ENCODE measurements at places on chromosomes 5 and 9. TPM values are rescaled to one million over a fixed set of nuclear protein-coding genes. Genes with fewer than 3 reads are reported as not detected.
A peak's percentile ranks its signal among the peaks of the same experiment; 100 is the strongest.

- DNase-seq = no peak
These were observed 33.9 kb upstream of the F2RL2 start for GRCh38 chr5:76657091-76657490.

DNA sequence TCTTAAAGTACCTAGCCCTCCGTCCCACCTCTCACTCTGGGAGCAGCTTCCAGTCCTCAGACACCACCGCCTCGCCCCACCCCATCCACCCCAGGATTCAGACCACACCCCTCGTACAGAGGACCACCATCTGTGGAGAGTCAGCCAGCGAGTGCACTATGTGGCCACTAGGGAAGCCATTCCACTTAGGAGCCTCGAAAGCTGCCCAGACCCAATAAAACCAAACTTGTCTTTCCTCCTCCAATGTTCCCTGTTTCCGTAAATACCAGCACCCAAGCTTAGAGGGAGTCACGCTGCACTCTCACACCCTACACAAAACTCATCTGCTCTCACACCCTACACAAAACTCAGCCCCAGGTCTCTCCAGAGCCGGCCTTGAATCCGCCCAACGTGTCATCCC lies 1.9 kb downstream of the GCNT4 start:
- no peak for DNase-seq

DNA sequence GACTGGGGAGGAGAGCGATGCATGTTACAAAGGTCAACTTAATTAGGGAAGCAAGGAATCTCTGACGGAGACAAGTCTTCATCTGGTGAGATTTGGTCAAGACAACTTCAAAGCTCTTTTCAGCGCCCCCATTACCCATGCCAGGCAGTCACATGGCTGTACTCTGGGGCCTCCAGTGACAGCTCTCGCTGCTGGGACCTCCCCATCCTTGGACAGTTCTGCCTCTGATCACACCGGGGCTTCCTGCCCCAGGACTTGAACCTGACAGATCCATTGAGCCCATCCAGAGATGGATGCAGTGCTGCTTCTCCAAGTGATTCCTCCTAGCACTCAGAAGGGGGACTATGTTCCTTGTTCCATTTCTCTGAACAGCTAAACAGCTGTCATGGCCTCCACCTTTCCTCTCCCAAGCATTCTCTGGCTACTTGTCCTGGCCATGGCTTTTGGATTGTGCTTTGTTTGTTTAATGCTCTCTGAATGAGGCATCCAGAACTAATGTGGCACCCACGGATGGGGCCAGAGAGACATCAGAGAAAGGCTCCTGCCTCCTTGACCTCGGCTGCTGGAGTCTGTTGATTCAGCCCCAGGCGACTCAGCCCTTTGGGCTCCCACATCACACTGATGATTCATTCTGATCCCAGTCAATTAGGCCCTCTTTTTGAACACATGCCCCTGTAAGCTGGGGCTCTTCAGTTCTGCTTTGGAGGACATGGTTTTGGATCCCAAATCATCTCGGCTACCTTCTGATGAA lies 122.1 kb upstream of the ADAMTS16 start:
- no peak for DNase-seq

GRCh38 chr9:77750284-77750683 lies 102.2 kb upstream of the GNA14 start:
- no peak for DNase-seq

GRCh38 chr5:95809414-95809960 lies 13.0 kb downstream of the GLRX start:
- no peak for DNase-seq

DNA sequence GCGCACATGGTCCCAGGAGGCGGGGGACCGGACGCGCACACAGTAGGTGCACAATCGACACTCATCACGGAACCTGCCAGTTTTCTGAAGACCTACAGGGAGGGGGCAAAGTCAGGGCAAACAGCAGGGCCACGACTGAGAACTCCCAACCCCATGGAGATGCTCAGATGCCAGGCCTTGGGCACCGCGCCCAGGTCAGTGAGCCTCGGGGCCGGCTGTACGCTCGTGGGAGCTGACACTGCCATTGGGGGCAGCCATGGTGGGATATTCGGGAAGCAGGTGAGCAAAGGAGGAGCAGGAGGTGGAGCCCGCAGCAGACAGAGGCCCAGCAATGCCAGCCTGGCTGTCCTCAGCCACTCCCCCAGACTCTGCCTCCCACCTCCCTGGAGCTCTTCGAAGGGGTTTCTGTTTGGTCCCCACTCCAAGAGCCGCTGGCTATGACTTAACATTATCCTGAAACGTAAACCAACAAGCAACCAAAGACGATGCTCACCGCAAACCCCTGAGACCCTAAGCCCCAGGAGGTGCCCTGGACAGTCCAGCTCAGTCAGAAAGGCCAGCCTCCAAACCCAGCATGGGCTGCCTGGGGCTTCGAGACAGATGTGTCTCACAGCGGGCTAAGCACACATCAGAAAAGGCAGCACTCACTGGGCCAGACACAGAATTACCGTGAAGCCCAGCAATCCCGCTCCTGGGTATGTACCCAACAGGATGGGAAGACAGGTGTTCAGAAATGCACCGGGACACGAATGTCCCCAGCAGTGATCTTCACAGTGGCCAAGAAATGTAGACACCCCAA lies 78.4 kb downstream of the VAV2 start:
- no peak for DNase-seq

DNA sequence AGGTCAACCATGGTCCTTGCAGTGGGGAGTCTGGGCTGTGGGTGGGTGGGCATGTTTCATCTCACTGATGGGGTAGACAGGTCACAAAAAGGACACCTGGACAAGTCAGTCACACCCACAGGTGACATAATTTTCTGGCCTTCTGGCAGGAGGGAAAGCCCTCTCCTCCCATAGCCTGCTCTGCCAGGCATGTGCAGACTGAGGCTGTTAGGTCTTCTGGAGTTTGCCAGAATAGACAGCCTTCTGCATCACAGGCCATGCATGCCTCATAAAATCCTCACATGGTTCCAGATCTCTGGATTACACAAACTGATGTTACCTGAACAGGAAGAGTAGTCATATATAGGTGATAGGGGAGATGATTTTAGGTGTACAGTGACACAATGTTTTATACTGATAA lies 49.1 kb downstream of the ARHGAP26 start:
- no peak for DNase-seq

DNA sequence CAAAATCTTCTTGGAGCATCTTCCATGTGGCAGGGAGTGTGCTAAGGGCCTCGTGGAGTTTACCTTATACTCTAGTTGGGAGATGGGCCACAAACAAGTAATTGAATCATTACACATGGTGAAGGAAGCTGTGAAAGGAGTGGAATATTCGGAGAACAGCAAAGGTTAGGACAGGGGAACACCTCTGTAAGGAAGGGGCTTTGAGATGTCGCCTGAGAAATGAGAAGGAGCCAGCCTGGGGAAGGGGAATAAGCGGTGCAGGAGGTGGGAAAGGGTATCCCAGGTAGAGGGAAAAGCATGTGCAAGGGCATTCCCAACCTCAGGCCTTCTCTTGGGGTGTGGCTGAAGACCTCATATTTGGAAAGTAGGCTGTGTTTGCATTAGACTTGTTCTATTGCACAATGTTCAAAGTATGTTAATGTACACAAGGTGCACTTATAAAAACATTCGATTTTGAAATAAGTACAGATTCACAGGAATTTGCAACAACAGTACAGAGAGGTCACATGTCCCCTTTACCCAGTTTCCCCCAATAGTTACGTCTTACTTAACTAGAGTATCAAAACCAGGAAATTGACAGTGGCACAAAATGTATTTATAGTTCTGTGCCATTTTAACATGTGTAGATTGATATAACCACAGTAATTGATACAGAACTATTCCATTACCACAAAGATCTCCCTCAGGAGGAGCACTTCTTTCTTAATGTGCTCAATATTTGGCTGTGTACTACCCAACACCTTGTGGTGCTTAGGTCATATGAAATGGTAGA lies 2.4 kb upstream of the STOM start:
- no peak for DNase-seq

DNA sequence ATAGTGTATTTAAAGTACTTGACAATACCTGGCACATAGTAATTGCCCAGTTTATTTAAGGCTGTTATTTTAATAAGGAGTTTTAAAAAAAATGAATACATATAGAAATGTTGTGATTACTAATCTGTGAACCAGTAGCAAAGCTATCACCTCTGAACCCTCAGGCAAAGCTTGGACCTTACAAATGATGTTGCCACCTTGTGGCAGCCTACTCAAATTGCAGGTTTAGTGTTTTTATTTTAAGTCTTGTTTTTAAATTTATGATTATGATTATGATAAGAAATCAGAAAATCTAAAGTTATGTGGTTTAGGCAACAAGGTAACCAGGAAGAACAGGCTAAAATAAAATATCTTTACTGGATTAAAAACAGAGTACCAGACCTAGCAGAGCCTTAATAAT lies 35.8 kb downstream of the PPARGC1B start:
- DNase-seq = no peak

- DNase-seq = no peak
These were observed 88.9 kb downstream of the ANKRD55 start for GRCh38 chr5:56144211-56144610.

DNA sequence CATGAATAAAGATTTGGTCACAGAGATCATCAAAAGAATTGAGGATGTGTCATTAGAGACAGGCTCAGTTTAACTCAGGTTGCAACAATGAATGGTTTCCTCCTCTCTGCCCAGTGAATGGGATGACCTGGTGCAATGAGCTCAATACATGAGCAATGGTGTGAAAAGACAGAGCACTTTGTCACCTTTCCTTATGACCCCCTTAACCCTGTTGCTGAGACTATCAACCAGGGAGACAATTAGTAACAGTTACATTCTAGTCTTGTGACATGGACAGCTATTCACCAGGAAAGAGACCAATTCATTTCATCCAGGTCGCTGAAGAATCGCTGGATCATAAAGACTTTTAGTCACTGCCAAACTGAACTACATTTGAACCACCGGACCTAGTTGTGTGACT lies 19.9 kb upstream of the CDH6 start:
- DNase-seq = no peak

GRCh38 chr9:137025517-137025966 lies 2.5 kb downstream of the ABCA2 start:
- DNase-seq = peak; percentile 84

GRCh38 chr5:170439944-170440269 lies 50.7 kb upstream of the KCNMB1 start:
- DNase-seq = no peak

GRCh38 chr9:20538956-20539355 lies 83.3 kb downstream of the MLLT3 start:
- no peak for DNase-seq

DNA sequence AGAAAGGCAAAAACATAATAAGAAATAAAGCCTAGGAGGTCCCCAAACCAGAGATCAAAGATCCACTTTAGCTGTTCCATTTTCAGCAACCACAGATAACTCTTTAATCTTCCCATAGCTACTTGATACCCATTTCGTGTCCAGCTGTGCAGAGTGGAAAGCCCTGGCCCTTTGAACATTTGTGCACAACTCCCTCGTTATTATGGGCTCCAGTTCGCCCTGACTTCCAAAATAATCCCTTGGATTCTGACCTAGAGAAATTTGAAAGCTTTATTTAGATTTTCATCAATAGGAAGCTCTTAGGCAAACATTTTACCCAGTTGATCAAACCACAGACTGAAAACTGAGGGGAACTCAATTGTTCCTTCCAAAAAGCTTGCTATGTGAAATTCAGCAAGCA lies 4.8 kb downstream of the MYOT start:
- no peak for DNase-seq

GRCh38 chr5:158099571-158100105 lies 240.7 kb upstream of the CLINT1 start:
- no peak for DNase-seq

DNA sequence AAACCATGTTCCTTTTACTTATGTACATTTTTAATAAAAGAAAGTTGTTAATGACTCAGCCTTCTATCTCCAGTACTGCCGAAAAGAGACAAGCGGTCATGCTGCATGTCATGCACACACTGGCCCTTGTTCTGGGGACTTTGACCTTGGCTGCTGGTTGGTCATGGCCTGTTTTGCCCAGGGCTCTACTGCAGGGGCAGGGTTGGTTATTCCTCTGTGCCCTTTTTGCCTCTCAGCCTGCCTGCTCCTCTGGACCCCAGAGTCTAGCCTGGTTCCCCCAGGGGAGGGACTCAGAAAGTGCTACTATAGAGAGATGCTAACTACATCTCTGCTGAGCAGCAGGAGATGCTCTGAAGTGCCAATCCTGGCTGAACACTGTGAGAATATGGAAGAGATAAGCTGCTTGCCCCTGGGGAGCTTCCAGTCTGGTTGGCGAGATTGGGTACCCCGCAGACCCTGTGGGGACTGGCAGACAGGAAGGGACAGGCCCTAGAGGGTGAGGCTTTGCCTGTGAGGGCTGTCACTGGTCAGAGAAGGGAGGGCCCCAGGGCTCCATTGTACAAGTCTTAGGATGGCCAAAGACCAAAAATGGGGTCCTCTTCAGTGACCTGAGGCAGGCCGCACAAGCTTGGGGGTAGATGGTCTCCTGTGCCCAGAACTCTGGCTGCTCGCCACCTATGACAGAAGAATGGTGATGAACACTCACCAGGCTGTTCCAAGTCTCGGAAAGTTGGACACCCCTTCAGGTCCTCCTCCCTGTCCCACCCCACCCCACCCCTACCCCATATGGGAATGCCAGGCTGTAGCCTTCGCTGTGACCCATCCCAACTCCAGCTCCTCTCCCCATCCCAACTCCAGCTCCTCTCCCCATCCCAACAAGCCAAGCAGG lies 14.3 kb downstream of the IRF1 start:
- DNase-seq = no peak

DNA sequence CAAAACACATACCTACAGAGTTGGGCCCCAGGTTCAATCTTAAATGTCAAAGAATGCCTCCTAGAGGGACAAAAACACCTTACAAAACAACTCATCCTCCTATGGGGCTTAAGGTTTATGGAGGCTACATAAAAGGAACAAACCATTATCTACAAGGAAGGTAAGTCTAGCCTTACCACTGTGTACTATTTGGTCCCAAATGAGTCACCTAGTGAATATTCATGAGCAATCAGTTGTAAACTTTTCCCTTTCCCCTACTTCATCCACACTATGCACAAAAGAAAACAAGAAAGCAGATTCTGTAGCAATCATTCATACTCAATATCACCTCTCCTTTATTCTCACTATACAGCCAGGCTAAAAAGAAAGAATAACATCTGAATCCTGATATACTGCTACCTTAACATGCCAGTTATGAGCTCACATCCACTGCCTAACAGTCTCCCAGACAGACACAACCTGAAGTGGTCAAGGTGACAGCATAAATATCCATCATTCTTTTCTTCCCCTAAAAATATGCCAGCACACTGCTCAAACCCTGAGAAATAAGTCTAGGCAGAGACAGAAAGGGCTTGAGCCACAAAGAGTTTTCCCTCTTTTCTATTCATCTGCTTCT lies 6.2 kb downstream of the OXCT1 start:
- no peak for DNase-seq

GRCh38 chr5:108561416-108562204 lies 179.7 kb upstream of the FBXL17 start:
- no peak for DNase-seq

GRCh38 chr5:91332267-91333045 lies 50.7 kb downstream of the ARRDC3 start:
- no peak for DNase-seq

- DNase-seq = no peak
These were observed 98.5 kb downstream of the STRBP start for GRCh38 chr9:123169926-123170325.

GRCh38 chr5:75491621-75492020 lies 19.8 kb downstream of the CERT1 start:
- DNase-seq = no peak

The IFNK gene
- not detected for polyA plus RNA-seq

The IL5 gene
- polyA plus RNA-seq = 0.53 TPM

The ENHO gene
- 1.4 TPM for polyA plus RNA-seq

The PAPPA gene
- 3.5 TPM for polyA plus RNA-seq

The CCDC187 gene
- 2.2 TPM for polyA plus RNA-seq

The KCNV2 gene
- 0.27 TPM for polyA plus RNA-seq

The ADGRV1 gene
- polyA plus RNA-seq = 12.5 TPM

The OSMR gene
- 10.7 TPM for polyA plus RNA-seq

The NKD2 gene
- polyA plus RNA-seq = 15.6 TPM

The GABRA1 gene
- polyA plus RNA-seq = 0.20 TPM

The NEURL1B gene
- 14.8 TPM for polyA plus RNA-seq
